ENCODE measurements at places on chromosomes 5 and 9.

- DNase-seq, result no peak
Observed at GRCh38 chr5:98163796-98164493, 609.5 kb upstream of the RGMB start.

GRCh38 chr5:159555084-159555483 is 224.8 kb upstream of the IL12B start:
- DNase-seq, result no peak

DNA sequence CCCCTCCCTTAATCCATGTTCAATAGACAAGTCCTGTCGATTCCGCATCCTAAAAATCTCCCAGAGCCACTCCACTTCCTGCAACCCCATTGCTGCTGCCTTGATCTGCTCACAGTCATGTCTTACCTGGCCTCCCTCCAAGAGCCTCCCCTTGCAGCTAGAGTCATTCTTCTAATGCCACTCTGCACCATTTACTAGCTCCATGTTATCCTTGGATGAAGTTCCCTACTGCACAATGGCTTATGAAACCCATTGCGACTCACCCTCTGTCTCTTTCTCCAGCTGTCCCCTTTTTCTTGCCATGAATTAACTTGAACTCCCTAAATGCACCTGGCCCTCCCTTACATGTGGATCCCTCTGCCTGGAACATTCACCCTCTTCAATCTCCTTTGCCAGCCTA is 39.5 kb downstream of the MEGF10 start:
- DNase-seq, result no peak

DNA sequence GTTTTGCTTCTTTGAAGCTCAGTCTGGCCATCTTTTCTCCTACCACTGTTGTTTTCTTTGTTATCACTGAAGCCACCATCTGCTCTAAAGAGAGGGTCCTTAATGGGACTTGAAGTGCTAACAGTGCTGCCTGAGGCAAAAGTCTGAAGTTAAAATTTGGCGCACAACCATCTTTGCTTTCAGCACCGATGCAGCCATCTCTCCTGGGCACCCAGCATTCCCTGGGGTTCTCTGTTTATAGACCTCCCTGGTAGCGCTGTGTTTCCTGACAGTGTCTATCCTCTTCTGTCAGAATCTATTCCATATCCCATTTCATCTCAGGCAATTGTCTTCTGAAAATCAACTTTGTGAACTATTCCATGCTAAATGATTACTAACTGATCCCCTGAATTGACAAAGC is 491.5 kb upstream of the MPDZ start:
- DNase-seq, result no peak

- peak; percentile 24 for DNase-seq
Observed at GRCh38 chr9:100595391-100596199, 17.7 kb downstream of the CAVIN4 start.

DNA sequence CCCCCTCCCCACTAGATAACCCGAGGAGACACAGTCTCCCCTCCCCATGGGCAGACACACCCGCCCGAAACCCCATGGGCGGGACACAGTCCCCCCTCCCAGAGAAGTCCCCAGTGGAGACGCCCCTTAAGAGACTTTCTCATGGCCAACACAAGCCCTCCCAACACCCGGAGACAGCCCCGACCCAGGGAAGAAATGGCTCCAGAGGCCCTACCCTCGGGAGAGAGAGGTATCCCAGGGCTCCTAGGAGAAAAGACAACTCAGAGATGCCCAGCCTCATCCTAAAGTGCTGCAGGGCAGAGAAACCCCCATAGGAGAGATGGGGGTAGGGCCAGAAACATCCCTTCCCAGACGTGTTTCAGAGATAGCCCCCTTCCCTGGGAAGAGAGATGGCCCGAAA is 27.4 kb downstream of the PCDH1 start:
- DNase-seq, result no peak

GRCh38 chr5:31954091-31954490 is 220.0 kb downstream of the GOLPH3 start:
- DNase-seq, result no peak

Data from central memory CD4-positive, alpha-beta T cell (primary cell).